ENCODE measurements at places on chromosomes 4 and X.

DNA sequence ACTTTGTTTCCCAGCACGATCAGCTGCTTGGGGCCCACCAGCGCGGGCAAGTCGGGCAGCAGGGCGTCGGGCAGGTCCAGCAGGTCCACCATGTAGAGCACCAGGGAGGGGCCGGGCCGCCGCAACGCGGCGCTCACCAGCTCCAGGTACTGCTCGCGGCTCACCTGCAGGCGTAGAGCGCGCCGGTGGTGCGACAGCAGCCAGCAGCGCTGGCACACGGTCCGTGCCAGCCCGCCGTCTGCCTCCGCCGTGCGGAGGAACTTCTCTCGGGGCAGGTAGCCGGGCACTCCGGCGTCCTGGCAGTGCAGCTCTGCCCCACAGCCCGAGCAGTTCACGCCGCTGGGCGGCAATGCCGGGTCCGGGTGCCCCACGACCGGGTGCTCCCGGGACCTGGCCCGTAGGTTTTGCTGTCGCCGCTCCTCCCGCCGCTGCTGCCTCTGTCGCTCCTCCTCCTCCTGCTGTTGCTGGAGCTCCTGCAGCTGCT lies 527 bp downstream of the NOA1 start:
- DNase-seq, result peak; percentile 2

GRCh38 chr4:175767150-175767549 lies 44.9 kb downstream of the GPM6A start:
- no peak for DNase-seq

DNA sequence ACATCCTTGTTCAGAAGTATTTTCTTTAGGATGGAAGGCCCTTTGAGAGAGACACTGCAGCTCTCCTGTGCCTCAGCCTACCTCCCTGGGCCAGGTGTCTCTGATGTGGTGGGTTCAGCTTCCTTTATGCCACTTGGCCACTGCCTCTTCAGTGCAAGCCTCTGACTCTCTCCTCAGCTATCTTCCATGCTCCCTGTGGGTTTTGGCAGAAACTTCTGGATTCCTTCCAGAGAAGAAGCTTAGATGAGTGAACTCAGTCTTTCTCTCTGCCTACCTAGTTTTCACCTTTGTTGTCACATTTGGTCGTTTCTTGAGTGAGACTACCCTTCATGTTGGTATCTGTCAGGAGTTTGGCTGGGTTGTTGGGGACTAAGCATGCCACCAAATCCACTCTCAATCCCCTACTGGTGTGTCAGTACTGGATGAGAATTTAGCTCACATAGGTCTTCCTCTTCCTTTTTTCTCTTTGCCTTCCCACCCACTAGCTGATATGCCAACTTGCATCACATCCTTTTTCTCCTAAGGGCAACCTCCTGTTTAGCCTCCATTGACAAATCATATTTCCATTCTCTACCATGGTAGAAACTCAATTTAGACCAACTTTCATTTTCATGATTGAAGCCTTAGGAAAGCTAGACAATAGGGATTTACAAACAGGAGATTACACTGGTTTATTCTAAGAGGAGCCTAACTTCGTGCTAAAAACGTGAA lies 32.0 kb downstream of the IL15 start:
- no peak for DNase-seq

DNA sequence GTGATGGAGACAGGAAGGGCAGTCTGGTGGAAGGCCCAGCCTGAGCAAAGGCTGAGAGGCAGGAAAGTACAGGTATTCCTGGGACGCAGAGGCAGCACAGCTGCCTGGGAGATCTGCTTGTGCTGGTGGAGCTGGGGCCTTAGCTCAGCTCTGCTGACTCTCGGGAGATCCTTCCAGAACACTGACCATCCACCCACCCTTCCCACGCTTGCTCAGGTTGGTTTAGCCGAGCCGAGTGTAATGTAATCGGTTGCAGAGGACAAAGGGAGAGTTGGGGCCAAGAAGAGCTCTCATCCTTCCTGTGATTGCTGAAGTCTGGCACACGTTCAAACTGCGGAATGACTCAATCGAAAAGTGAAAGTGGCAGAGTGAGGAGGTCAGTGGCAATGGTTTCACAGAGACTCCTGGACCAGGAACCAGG lies 43.1 kb upstream of the GPR78 start:
- DNase-seq, result no peak

GRCh38 chrX:14357314-14357713 lies 172.0 kb upstream of the GLRA2 start:
- no peak for DNase-seq

- DNase-seq, result no peak
Measured at GRCh38 chr4:118760092-118760491, 74.9 kb downstream of the METTL14 start.

- no peak for DNase-seq
Measured at GRCh38 chr4:127623797-127624083, 9.0 kb upstream of the INTU start.

DNA sequence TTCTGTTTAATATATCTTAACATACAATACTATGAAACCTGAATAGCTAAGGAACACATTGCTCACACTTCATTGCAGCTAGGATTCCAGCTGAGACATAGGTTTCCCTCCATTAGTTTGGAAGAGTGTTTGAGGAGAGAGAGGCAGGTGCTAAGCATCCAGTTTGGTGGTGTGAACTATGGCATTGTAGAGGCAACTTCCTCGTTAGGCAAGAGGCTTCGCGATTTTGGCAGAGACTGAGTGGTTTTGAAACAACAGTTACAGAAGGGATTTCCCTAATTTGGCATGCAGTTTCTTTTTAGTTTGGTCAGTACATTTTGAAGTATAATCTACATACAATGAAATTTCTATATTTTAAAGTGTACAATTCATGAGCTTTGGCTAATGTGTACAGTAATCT lies 117.1 kb upstream of the BMP3 start:
- no peak for DNase-seq

DNA sequence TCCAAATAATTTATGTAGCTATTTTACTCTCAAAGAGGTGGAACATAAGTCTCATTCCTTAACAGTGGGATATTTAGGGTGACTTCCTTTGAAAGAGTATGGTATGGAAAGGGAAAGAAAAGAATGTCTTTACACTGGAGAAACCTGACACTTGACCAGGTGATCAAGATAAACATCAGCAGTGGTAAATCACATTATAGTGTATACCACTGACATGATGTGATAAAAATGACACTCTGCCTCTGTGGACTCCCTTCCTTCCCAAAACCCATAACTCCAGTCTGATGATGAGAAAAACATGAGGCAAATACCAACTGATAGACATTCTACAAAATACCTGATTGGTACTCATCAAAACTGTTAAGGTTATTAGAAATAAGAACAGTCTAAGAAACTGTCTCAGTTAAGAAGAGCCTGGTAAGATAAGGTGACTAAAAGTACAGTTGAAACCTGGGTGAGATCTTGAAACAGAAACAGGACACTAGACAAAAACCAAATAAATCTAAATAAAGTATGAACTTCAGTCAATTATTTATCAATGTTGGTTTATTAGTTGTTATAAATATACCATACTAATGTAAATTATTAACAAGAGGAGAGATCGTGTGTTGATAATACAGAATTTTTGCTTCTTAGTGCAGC lies 144.2 kb upstream of the PCDH18 start:
- no peak for DNase-seq

GRCh38 chrX:70132877-70133302 lies 357 bp upstream of the IGBP1 start:
- DNase-seq, result no peak

- DNase-seq, result no peak
Measured at GRCh38 chrX:3521396-3521795, 174.9 kb upstream of the MXRA5 start.

- no peak for DNase-seq
Measured at GRCh38 chr4:119138046-119138445, 2.4 kb downstream of the MYOZ2 start.

- DNase-seq, result no peak
Measured at GRCh38 chrX:45876206-45876605, 669.0 kb downstream of the ZNF674 start.

- DNase-seq, result no peak
Measured at GRCh38 chr4:142077048-142077447, 440.7 kb downstream of the IL15 start.

Data from NCI-H1930 (cell line).